ENCODE measurements at places on chromosomes 6 and 20.

DNA sequence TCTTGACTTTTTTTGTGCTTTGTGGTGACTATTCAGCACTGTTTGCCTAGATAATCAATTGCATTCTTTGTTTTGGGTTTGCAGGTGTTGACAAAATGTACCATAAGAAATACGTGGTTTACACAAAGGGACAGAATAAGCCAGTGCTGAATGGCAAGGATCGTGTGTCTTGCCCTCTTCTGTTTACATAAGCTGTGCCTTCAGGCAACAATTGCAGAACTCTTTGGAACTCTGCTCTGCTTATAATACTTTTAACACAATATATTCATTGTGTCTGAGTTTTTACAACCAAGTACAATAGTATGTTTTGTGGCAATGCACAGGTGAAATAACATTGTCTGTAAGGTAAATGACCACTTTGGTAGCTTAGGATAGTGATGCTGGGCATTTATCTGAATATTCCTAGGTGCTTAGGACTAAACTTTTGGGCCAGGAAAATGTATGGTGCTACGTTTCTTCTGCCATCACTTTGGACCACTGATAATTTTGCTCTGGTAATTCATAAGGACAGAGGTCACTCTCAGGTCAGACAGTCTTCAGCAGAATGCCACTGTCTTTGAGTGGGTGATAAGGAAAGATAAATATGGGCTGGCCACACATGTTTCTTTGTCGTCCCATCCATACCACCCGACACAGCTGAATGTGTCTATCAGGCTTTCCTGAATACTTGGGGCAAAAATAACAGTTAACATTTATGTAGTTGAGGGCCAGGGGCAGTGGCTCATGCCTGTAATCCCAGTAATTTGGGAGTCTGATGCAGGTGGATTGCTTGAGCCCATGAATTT is 344.6 kb upstream of the IMPG1 start:
- DNase-seq: no peak

- DNase-seq: peak; percentile 23
These were observed 182.5 kb downstream of the GMPR start for GRCh38 chr6:16420715-16421461.

GRCh38 chr20:44004306-44004915 is 89.8 kb downstream of the TOX2 start:
- no peak for DNase-seq

DNA sequence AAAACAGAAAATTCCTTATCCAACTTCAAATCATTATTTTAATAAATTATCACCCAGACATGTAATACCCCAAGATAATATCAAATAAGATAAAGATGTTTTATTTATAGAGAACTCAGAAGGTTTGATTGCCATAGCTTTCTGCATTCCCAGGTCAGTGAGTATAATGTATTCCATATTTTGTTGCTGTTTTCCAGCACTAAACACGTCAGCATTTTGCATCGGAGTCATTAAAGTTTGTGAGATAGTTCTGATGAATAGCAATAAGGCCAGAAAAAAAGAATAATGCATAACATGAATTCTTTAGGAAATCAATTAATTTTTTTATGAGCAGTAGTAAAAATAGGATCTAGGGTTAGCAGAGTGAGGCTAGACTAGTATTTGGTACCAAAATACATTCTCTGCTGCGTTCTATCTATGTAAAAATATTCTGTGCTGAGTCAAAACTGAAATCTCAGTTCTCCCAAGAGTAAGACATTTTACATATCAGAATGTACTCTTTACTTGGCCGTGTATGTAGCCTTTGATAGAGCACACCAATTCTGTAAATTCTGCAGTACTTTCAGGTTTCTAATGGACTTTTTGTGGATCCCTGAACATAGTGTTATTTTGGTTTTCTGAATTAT is 269.9 kb upstream of the AGPAT4 start:
- DNase-seq: no peak

DNA sequence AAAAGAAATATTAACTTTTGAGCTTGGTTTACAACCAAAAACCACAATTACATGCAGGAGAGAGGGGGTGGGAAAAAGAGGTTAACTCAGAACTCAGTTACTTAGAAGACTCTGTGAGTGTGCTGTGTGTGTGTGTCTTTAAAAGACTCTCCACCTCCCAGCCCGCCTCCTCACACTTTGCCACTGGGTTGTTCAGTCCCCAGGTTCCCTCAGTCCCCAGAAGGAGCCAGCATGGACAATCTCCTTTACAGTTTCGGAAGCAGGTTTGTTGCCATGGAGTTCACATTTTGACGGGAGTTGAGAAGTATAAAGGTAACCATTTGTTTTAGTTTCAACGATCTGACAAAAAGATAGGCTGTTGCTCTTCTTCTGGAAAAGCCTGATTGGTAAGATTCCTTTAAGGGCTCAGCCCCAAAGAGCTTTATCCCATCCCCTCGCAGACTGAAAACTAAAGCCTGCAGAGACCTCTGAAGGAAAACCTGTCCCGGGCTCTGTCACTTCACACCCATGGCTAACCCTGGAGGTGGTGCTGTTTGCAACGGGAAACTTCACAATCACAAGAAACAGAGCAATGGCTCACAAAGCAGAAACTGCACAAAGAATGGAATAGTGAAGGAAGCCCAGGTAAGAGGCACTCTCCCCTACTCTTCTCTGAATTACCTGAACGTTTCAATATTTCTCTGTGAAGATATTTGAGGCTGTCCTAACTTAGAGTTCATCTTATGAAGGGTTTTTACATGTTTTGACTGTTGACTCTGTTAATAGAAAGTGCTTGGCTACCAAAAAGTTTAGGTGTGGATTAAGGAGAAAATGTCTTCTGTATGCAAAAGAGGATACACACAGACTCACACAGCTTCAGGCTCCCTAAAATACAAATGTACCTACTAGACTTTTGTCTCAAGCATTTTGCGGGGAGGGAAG is at the start of gene SPTLC3:
SPTLC3 (plus strand) TSS at position 212 of the 921 bp plus-strand sequence; CDS start at position 508, 296 bp downstream.
- DNase-seq: peak; percentile 0

DNA sequence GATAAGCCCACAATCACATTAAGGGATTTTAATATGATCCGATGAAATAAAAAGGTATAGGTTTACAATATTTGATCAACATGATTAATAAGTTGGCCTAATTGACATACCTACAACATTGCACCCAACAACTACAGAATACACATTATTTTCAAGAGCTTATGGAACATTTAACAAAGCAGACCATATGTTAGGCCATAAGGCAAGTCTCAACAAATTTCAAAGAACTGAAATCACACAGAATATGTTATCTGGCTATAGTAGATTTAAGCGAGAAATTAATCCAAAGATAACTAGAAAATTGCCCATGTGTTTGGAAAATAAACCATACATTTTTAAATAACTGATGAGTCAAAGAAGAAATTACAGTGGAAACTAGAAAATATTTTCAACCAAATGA is 126.0 kb upstream of the KCNG1 start:
- no peak for DNase-seq

DNA sequence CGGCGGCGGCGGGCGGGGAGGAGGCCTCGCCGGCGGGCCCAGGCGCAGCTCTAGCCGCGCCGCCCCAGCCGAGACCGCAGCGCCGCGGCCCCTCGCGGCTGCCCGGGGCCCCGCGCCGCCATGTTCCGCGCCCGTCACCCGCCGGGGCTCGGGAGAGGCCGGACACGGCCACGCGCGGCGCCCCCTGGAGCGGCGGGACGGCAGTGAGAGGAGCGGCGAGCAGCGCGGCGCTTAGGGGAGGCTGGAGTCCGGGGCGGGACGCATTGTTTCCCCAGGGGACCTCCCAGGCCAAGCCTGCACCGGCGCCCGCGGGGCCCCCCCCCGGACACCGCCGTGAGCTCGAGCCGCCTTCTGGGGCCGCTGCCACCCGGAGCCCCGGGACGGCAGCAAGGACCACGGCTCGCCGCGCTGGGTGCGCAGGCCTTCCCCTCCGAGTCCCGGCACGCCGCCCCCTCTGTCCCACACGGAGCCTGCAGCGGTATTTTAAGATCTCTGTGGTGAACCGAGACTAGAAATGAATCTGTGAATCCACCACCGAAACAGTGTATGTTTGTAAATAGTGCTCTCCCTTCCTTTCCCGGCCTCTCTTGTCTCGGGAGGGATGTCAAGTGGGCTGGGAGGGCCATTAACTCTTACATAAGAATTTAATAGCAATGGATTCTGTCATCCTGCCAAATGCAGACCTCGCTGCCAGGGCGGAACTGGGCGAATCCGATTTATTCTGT is 424 bp upstream of the KIF13A start:
- DNase-seq: peak; percentile 66

GRCh38 chr6:53868626-53869025 is 73.8 kb downstream of the LRRC1 start:
- no peak for DNase-seq

DNA sequence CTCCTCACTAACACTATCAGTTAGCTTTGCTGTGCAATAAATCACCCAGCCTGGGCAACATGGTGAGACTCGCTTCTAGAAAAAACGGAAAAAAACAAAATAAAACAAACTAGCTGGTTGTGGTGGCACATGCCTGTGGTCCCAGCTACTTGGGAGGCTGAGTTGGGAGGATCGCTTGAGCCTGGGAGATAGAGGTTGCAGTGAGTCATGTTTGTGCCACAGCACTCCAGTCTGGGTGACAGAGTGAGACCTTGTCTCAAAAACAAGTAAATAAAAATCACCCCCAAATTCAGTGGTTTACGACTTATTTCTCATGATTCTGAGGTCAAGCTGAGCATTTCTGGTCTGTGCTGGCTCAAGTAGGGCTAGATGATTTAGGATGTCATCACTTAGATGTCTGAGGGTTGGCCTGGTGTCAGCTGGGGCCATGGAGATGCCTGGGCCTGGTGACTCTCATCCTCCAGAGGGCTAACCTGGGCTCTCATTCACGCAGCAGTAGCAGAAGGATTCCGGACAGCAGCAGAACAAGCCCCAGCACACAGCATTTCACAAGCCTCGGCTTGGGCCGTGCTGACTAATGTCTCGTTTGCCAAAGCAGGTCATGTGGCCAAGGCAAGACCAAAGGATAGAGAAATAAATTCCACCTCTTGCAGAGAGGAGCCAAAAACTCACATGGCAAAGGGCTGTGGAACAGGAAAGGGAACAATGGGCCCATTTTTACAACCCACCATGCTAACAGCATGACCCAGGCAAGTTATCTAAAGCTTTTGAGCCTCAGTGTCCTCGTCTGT is 32.5 kb downstream of the MGME1 start:
- DNase-seq: no peak

DNA sequence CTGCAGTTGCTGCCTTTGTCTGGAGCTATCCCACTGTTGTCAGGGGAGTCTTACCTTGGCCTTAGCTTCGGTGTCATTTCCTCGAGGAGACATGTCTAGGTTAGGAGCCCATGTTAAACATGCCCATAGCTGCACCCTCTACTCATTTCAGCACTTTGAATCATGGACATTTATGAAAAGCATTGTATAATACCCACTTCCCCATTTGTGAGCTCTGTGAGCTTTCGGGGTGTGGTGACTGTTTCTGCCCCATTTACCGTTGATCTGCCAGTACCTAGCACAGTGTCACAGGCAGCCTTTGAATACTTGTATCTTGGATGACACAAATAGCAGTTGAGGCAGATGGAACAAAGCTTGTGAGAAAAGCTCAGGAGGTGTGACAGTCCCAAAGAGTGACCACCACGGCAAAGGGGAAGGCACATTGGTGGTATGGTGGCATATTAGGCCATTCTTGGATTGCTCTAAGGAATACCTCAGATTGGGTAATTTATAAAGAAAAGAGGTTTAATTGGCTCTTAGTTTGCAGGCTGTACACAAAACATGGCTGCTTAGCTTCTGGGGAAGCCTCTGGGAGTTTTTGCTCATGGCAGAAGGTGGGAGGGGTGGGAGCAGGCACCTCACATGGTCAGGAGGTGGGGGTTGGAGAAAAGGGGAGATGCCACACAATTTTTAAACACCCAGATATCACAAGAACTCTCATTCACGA is 42.0 kb downstream of the JARID2 start:
- DNase-seq: peak; percentile 49

DNA sequence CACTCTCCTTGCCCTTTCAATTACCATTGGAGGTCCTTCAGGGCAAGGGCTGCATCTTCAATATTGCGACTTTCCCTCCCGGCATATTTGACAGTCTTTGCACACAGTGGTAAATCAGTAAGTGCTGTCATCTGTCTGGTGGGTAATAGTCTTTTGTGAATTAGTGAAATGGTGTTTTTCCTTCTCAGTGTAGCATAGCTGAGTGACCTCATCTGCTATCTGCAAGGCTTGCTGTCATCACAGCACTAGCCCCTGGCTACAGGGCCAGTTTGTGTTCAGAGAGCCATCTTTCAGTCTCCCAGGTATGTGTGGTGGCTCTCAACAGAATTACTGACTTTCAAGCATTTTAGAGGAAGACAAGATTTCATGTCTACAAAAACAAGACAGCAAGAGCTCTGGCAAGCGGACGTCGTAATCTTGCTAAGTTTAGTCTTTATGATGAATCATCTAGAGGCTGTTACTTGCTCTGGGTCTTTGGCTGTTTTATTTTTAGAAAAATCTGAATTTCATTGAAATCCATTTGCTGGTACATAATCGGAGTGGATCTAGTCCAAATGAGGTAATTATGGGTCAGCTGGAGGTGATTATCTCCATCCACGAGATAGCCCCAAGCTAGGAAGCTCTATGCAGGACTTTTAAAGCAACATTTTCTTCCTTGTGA is 528.9 kb downstream of the EPM2A start:
- no peak for DNase-seq

GRCh38 chr6:41332241-41332640 is 3.2 kb upstream of the NCR2 start:
- no peak for DNase-seq

GRCh38 chr6:93676581-93676980 is 257.2 kb upstream of the EPHA7 start:
- no peak for DNase-seq

All from stimulated activated naive B cell treated with anti-CD40 and anti-IgM and Interleukin-4, amounts not matched to agents 10 μg/mL and 1 μg/mL and 100 μg/mL, for 72 hours (primary cell).